Thymus (tissue), 14 donors: ENCODE measurements at places on chromosomes 11 and 22. TPM values are rescaled to one million over a fixed set of nuclear protein-coding genes. Genes with fewer than 3 reads are reported as not detected.

Gene TMX2
- total RNA-seq, result 60.2 TPM

Gene ADM2
- total RNA-seq, result 1.5 TPM

Gene OR52K2
- total RNA-seq, result not detected

Gene NCR3LG1
- 1.0 TPM for total RNA-seq

Gene CD3G
- total RNA-seq, result 227 TPM

Gene MOGAT2
- total RNA-seq, result 0.14 TPM

Gene OR11H1
- not detected for total RNA-seq

Gene RFPL2
- 0.19 TPM for total RNA-seq

GRCh38 chr11:119363851-119364590, 17.5 kb downstream of the USP2 start:
- peak; percentile 53 for DNase-seq

DNA sequence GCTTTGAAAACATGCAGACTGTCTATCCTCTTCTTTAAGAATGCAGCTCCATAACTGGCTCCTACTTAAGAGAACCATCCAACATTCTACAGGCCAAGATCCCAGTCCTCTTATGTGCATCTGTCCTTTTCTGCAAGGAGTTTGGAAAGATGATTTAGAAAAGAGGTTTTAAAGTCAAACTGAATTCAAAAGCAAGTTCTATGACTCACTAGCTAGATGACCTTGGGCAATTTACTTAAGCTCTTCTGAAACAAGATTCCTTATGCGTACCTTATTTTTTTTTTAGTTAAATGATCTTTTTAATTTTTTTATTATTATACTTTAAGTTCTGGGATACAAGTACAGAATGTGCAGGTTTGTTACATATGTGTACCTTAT, 29.2 kb downstream of the GUCY1A2 start:
- DNase-seq, result no peak

GRCh38 chr22:42649246-42650099, at the start of gene CYB5R3:
CYB5R3 (minus strand) TSS chr22:42649392; CDS start chr22:42649315, 77 bp downstream.
- peak; percentile 77 for DNase-seq

- no peak for DNase-seq
Measured at GRCh38 chr22:27749597-27750225, 51.8 kb downstream of the MN1 start.

- no peak for DNase-seq
Measured at GRCh38 chr22:33149611-33150010, 91.4 kb upstream of the SYN3 start.

DNA sequence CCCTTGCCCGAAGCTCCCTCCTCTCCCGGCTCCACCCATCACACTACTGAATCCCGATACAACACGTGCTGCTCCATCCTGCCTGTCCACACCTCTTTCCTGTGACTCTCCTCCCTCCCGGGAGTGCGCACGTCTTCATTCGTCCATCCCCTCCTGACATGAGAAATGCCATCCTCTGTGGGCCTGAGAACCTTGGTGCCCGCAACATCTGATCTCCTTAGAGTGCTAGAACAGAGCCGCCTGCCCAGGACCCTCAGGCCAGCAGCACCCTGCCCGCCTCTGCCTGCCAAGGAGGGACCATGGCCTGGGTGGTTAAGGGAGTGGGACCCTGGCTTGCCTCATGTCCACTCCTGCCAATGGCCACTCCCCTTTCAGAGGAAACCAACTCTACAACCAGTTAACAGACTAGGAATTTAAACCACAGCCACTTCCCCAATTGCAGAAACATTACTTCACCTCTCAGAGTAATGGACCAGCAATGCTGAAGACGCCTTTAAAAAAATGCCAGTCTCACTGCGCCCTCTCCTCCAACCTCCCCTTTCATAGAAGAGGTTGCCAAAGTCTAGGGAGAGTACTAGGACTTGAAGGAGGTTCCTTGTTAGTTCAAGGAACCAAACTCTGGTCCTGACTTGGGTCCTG, 466.3 kb downstream of the OPCML start:
- no peak for DNase-seq

DNA sequence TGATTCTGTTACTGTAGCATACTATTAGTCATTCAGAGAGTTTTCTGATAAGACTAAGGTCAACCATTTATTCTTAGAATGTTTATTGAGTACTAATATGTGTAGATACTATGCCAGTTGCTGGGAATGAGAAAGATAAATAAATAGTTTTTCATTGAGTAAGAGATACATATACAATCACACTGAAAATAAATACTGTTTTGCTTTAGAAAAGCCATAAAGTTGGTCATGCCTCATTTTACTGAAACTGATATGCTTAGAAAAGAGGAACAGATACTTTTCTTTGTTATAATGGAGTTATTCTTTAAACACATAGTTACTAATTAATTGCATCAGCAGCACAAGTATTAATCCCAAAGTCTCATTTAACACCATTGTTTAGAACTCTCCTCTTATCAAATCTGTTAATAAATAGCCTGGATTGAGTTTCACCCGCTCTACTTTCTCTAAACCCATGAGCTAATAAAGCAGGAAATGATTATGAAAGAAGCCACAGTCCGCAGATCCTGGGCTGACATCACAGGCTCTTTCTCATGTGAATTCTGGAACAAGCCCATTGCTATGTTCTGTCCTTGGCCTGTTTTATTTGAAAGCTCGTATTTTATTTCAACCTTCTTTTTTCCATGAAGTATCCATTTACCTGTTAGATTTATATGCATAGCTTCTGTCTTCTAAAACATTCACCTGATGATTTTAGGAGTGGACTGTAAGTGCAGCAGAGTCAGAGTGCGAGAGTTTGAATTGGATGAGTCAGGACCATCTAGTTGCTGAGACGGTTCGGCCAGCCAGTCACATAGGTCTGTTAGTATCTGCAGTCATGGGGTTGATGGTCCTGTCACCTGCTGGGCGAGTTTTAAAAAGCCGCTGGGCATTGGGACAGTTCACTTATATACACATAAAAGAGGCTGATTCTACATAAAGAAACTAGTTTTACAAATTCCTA, 35.5 kb downstream of the PIWIL4 start:
- DNase-seq, result no peak

DNA sequence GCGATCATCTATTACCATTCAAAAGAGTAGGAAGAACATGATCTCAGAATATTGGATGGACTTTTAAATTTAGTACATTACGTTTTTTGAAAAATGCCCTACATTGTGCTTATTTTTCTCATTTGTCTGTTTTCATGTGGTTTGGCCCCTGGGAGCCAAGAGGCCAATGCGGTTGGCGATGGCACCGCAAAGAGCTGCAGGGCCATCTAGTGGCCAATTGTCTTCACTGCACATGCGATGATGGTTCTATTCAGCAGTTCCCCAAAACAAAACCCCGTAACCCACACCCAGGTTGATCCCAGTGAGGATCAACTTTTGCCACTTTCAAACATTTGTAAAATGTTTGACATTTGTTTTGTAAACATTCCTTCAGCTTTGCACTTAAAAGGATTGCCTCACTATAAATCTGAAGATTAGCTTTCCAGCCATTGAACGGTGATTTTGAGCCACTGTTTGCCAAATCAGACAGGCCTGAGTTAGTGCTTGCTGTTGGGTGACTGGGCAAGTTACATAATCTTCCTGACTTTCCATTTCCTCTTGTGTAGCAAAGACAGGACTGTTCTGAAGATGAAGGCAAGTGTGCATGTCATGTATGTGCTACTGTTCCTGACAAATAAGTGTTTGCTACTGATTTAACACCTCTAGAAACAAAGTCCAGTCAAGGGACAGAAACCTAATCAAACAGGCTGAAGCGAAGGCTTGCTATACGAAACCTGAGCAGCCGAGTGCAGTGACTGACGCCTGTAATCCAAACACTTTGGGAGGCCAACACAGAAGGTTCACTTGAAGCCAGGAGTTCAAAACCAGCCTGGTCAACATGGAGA, 29.2 kb upstream of the XBP1 start:
- DNase-seq, result peak; percentile 90

DNA sequence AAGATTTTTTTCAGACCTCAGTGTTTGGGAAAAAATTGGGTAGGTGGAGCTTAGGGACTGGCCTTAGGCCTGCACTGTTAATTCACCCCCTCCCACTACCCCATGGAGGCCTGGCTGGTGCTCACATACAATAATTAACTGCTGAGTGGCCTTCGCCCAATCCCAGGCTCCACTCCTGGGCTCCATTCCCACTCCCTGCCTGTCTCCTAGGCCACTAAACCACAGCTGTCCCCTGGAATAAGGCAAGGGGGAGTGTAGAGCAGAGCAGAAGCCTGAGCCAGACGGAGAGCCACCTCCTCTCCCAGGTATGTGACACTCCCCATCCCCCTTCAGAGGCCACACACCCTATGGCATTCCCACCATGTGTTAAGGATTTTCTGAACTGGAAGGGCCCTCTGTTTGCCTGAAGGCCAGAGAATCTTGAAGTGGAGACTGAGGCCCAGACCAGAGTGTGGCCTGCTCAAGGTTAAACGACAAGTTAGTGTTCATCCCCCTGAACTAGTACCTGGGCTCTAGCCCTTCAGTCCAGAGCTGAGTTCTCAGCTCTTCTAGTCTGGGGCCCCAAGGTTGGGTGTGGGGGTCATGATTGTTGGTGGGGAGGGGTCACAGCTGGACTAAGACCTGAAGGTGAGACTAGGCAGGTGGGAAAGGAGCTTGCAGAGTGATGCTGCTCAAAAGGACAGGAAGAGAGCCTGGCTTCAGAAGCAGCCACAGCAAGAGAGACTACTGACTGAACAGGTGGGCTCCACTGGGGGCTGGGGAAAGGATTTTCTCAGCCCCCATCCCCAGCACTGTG, 2.3 kb upstream of the FOLR1 start:
- DNase-seq, result no peak

DNA sequence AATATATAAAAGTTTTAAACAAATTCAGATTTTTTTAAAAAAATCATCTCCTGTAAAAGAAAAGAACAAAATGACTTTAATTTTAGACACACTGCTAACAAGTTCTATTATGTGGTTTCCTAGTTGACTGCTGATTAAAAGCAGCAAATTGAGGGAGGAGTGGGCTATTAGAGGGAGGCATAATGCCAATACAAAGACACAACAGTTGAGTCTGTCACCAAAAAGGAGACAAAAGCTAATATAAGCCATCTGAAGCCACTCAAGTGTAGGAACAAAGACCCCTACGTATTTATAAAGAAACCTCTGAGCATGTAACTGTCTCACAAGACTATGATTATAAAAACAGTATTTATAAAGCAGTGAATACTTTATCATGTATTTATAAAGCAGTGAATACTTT, 28.6 kb downstream of the TMEM123 start:
- no peak for DNase-seq

DNA sequence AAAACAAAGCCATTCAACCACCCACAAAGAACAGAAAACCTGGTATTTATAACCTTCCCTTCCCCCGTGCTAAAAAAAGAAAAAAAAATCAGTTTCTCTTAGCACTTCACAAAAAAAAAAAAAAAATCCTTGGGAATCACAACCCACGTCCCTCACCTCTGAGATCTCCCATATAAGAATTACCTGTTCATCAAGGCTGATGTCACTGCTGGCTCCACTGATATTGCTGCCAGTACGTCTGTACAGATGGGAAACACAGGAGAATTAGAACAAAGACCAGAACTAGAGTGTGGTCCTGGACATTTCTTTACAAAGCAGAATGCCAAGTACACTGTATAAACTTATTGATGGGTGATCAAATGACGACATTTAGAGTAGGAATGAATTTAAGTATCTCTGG, 14.9 kb downstream of the OSBP start:
- no peak for DNase-seq

DNA sequence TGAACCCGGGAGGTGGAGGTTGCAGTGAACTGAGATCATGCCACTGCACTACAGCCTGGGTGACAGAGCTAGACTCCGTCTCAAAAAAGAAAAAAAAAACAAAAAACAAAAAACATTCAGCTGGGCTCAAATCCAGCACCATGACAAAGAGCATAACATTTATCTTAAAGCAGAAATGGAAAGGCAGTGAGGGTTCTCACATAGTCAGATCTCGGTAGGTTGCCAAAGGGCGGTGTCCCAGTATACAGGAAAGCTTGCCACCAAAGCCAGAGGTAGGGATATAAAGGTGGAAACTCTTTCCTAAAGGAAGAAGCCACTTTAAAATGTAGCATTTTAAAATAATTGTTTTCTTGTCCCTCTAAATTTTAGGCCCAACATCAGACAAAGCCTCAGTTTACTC, 22.4 kb upstream of the CAPRIN1 start:
- DNase-seq, result no peak

DNA sequence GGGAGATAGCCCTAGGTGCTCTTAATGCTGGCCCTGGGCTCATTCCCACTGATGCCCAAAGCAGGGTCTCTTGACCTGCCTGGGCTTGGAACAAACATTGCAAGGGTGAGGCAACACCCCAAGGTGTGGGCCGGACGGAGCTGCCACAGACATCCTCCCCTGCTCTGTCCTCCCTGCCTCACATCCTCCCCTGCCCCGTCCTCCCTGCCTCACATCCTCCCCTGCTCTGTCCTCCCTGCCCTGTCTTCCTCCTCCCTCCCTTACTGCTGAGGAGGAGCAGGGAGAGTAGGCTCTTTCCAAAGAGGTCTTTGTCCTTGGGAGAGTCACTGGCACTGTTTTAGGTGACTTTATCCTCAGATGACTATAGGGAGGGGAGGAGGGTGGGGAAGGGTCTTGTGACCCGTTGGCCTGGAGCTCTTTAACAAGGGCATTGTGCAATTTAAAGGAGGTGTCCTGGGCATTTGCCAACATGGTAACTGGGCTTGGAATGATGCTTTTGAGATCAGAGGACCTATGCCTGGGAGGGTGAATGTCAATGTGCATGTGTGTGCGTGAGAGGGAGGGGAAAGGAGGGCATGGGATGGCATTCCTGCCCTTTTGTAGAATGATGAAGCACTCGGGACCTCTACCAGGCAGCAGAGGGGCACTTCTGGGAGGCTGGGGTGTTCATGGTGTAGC, 700 bp downstream of the FAM180B start:
- no peak for DNase-seq

DNA sequence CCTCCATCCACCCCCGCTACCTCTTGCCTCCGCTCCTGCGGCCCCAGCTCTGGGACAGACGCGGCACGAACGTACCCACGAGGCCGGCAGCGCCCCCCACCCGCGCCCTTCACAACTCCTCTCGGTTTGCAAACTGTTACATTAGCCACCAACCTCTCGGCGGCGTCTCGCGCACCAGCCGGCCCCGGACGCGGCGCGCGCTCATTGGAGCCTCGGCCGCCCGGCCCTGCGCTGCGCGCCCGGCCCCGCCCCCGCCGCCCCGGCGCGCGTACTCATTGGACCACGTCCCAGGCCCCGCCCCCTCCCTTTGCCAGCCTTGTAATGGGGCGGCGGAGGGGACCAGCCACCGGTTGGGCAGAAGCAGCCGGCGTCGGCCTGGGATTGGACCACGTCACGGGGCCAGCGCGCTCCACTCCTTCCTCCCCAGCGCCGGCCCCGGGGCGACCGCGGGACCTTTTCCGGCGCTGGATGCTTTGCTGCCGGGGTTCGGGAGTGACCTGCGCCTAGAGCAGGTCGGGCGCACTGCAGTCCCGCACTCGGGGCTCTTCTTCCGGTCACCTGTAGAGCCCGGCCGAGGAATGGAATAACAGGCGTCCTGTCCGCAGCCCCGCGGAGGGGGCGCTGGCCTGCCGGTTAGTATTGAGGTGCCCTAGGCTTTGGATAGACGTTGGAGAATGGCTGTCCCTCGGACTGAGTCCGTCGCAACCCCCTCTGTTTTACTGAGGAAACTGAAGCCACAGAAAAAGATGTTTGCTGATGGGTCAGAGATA, at the start of gene HYOU1:
Gene HYOU1, minus strand, starts transcription at position 206 of the 770 bp plus-strand sequence. CDS start 1,045 bp downstream, outside the sequence.
- DNase-seq, result peak; percentile 91
